ENCODE measurements at places on chromosomes 13 and 19.

DNA sequence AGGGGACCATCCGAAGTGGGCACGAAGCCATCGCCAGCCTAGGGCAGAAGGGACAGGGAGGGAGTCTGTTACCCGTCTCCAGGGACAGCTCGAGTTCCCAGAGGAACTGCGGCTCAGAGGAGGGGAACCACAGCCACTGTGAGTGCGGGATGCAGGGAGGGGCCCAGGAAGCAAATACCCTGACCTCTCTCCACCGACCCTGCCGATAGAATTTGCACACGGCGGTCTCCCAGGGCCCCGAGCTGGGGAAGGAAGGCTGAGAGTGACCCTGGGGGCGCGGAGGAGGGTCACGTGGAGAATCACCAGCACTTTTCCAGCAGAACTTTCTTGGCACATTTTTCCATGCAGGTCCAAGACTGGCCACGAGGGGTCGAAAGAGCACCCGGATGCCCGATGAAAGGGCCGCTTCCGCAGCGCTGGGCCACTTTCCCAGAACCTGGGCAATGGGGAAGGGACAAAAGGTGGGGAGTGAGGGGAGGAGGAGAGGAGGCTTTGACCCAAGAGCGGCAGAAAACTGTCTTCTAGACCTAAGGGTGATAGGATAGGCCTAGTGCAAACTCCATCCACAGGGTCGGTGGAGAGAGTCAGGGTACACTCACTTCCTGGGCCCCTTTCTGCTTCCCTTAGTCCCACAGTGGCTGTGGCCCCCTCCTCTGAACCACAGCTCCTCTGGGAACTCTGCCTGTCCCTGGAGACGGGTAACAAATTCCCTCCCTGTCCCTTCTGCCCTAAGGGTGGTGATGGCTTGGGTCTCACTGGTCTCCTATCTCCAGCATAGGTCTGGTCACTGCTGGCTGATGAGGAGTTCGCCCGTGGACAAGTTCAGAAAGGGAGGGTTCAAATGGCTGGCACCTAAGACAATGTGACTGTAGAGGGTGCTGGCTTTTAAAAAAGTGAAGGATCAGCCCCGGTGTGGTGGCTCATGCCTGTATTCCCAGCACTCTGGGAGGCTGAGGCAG, 5.3 kb upstream of the GPR4 start:
- DNase-seq: peak; percentile 61

DNA sequence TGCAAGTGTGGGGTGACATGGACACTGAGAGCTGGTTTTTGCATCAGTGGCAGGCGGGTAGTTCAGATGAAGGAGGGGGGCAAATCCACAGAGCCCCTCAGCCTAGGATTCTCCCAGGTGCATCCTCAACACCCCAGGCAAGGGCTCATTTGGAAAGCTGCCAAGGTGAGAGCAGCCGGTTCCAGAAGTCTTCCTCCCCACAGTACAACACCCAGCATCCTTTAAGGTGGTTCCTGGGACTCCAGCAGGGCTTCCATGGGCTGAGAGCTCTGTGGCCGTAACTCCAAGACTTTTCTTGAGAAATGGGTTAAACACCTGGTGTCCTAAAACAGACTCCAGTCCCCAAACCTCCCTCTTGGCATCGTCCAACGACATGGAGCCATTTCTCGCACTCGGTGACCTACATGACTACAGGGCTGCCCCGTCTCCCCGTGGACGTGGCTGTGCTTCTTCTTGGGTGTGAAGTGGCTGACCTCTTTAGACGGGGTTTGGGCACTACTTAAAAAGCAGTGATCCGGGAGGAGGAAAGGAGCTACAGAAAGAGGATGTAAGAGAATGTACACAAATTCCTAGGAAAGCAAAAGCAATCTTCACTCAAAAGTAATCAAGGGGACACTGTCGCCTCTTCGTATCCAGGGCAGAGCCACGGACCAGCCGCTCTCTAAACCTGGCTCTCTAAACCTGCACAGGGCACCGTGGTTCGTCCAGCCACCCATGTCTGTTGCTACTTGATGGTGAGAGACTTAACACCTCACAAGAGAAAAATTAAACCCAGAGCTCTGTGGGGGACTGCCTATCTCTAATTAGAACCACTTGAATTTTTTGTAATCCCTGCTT, 25.5 kb downstream of the RANBP3 start:
- DNase-seq: no peak

GRCh38 chr19:14826006-14826405, 9.0 kb downstream of the OR7A5 start:
- no peak for DNase-seq

DNA sequence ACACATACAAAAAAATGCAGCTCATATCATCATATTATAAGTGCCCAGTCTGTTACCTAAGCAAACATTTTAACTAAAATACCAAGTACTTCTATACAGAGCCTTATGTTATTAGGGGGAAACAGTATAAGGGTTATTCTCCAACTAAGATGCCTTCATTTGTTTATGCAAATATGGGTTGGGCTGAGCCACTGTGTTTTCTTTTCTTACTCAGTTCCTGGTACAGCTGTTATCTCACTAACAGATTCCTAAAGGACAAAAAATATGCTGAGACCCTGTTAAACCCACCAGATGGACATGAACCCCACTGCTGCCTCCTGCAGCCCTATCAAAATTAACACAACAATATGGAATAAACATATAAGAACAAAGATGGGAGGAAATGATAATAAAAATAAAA, 34.5 kb upstream of the SMAD9 start:
- no peak for DNase-seq

DNA sequence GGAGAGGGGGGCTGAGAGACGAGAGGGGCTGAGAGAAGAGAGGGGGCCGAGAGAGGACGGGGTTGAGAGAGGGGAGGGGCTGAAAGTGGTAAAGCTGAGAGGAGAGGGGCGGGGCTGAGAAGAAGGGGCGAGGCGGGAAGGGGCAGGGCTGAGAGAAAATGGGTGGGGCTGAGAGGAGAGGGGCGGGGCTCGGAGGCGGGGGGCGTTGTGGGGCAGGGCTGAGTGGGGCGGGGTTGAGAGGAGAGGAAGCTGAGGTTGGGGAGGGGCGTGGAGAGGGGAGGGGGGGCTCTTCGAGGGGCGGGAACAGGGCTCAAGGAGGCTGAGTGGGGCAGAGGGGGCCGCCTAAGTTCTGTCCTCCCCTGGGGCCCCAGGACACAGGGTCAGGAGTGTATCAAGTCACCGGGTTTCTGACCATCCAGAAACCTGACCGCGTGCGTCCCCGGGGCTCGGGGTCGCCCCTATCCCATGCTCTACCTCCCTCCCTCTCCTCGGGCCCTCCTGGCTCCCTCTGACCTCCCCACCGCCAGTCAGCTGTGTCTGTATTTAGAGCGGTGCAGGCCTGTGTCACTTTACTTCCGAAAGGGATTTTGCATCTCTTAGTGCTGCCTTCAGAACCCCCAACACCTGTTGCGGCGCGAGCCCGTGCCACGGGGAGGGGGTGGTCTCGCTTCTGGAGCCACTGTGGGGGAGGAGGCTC, 38.6 kb upstream of the SEMA6B start:
- no peak for DNase-seq

- no peak for DNase-seq
These were observed 146.5 kb upstream of the ARGLU1 start for GRCh38 chr13:106714271-106714982.

DNA sequence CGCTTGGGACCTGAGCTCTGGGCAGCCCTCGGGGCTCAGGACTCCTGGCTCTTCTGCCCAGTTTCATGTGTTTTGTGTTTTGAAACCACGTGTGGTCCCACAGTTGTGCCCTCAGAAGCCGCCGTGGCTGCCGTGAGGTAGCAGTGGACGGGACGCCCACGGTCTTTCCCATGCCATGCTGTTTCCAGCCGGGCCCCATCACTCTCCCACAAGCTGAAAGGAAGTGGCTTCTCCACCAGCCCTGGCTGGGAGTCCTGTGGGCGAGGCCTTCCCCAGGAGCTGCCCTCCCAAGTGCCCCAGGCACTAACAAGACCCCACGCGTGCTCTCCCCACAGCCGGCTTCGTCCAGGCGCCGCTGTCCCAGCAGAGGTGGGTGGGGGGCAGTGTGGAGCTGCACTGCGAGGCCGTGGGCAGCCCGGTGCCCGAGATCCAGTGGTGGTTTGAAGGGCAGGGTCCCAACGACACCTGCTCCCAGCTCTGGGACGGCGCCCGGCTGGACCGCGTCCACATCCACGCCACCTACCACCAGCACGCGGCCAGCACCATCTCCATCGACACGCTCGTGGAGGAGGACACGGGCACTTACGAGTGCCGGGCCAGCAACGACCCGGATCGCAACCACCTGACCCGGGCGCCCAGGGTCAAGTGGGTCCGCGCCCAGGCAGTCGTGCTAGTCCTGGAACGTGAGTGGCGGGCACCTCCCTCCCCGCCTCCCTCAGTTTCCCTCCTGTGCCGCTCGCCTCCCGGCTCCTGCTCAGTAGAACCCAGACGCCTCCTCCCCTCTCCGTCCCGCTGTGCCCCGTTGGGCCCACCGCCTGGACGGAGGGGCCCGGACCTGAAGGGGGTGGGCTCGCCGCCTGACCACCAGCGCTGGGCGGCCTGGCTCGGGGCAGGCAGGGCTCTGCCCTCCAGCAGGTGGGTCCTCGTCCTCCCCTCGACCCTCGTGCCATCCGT, 5.3 kb downstream of the BSG start:
- no peak for DNase-seq

- no peak for DNase-seq
These were observed 135.8 kb downstream of the RFC3 start for GRCh38 chr13:33953781-33954180.

- DNase-seq: no peak
These were observed 115.0 kb upstream of the CLDN10 start for GRCh38 chr13:95437561-95437960.

GRCh38 chr19:15315101-15315500, 17.2 kb downstream of the BRD4 start:
- no peak for DNase-seq

DNA sequence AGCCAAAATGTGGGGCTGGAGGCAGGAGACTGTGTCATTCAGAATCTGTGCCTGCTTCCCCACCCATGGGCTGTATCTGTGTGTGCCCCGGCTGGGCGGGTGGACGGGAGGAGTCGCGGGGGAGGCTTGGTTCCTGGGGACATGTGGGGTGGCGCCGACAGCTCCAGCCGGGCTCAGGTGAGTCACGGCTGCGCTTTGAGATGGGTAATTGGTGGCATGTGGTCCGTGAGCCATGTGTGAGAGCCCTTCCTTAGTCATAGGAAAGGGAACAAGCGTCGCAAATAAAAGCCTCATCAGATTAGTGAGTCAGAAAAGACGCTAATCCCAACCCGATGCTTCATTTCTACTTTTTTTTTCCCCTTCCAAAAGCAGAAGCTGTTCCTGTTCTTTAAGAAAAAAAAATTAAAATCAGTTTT, 118.6 kb upstream of the ZNF536 start:
- DNase-seq: no peak

GRCh38 chr13:94800423-94800822, 88.1 kb upstream of the SOX21 start:
- DNase-seq: no peak

DNA sequence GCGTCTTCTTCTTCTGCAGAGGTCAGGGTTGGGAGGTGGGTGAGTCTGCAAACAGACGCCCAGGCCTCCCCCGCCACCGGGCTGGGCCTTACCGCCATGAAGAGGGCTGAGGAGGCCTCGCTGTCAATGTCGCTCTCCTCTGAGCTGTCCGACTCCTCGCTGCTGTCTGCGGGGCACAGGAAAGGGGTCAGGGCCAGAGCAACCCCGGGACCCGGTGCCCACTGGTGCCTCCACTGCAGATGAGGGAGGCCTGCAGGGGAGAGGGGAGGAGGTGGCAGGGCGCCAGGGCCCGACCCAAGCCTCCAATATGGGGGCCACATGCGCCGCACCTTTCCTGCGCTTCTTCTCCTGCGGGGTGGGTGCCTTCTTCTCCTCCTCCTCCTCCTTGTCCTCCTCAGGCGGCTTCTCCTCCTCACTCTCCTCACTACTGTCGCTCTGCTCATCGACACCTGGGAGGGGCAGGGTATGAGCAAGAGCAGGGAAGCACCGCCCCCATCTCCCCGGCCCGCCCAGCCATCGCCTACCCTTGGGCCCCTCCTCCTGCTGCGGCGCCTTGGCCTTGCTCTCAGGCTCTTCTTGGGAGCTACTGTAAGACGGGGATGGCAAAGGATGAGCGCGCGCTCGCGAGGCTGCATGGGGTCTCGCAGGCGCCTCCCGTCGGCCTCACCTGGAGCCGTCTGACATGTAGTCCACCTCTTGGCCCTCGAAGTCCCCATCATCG, 5.5 kb upstream of the PSPN start:
- no peak for DNase-seq

DNA sequence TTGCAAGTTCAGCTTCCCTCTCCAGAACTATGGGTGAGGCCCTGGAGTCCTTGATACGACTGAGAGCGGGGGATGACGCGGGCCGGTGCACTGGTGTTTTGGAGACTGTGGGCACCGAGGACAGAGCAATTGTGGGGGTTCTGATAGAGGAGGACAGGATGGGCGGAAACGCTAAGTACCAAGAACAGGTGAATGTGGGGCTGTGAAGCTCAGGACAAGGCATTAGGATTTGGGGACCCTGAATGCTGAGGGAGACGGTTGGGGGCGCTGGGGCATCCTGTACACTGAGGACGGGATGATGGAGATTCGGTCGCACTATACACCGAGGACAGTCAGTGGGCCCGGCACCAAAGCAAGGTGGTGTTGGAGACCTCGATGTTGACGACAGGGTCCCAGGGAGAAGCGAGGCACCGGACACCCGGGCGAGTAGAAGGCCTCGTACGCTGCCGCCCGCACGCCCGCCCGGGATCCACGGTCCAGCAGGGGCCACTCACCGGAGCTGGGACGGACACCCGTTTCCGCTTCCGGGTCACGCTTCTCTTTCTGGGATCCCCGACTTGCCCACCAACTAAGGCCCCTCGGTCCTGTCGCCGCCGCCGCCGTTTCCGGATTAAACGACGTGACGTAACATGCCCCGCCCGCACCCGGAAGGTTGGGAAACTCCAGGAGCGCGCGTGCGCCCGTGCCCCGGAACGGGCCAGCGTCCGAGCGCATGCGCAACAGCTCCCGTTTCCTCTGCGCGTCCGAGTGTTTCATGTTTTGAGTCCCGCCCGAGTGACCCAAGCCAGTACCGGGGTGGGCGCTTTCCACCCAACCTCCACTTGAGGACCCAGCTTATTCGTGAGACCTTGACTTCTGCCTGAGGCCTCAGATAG, at the start of gene CHMP2A:
CHMP2A (minus strand) TSS at position 612 of the 875 bp plus-strand sequence. CDS start 893 bp downstream, outside the sequence.
- DNase-seq: peak; percentile 84

GRCh38 chr19:2247433-2248101, 1.6 kb upstream of the AMH start:
- no peak for DNase-seq

DNA sequence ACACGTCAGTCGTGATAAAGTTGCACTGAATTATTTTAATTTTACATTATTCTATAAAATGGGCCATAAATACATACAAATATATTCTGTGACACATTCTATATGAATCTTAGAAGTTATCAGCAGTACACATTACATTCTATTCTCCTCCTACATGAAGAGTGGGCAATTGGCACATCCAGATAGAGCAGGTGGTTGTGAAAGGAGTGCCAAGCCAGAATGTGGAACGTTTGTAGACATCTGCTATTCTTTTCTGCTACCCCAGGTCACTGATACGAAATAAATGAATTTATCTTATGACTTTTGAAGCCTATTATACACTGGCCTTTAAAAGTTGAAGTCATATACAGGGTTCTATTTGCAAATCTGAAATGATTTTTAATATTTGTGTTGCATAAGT, 373.2 kb downstream of the PCDH17 start:
- no peak for DNase-seq

All from spinal cord (tissue), 10 donors.